Ascending aorta (tissue), 2 donors: ENCODE measurements at places on chromosomes 4 and X.

DNA sequence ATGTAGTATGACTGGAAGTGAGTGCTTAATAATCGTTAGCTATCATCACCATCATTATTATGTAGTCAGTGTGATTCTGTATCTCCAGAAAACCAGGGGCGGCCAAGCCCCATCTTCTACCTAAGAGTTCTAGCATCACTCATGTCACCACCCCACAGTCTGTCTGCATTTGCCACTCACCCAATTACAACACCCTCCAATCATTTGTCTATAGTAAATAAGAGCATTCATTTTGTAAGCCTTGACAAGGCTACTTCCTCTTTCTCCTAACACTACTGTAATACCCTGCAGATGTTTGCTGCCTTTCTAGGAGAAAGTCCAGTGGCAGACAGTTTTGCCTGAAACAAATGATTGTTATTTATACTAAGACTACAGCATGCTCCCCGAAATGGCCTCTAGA lies 15.8 kb upstream of the IL21 start:
- DNase-seq, result no peak

DNA sequence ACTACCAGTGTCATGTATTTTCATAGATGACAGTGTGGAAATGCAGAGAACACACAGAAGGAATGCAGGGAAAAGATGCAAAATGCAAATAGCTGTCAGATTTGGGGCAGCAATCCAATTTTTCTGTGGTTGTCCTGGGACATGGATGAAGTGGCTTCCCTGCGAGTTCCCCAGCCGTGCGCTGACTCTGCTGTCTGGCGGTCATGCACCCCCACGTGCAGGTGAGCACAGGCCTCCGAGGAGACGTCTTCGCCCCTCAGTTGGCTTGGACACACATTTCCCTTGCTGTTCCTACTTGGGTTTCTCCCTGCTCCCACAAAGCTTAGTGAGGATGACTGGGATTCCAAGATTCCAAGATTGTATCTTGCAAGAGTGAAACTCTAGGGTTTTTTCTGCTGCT lies 24.4 kb downstream of the BLOC1S4 start:
- no peaks in the 10 kb centered on the region for H3K4me1 ChIP-seq
- H3K4me3 ChIP-seq, result no peak overlapping the region
- H3K27me3 ChIP-seq, result no peaks in the 10 kb centered on the region
- DNase-seq, result peak; percentile 15

DNA sequence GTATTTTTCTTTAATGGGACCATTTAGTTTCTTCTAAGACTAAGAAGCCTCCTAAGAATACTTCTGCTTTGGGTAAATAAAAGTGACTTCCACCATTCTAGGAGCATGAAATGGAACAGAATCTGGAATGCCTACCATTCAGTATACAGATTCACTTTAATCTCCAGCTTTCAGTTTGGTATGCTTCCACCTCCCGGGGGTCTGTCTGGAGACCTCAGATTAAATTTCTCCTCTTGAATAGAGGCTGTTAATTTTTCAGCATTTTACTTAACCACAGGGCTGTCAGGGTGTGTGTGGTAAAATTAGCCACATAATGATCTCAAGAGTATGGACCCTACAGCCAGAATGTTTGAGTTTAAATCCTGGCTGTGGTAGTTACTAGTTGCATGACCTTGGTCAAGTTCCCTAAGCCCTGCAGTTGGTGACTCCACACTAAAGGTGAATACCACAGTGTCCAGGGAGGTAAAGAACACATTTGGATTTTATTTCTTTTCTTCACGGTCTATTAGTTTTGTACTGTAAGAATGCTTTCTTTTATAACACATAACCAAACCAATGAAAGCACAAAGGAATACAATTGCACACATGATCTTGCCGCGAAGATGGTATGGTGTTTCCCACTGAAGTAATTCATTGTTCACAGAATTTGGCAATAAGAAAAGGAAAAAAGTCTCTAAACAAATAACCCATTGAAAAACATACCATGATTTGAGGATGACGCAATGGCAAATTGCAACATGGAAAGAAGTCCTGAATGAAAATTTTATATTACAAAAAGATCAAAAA lies 37.3 kb upstream of the TRIM2 start:
- no peaks in the 10 kb centered on the region for H3K27me3 ChIP-seq
- no peak overlapping the region for H3K4me3 ChIP-seq
- no peaks in the 10 kb centered on the region for H3K36me3 ChIP-seq

- H3K36me3 ChIP-seq, result no peaks in the 10 kb centered on the region
- H3K27me3 ChIP-seq, result no peaks in the 10 kb centered on the region
- no peak for DNase-seq
- H3K4me3 ChIP-seq, result peak overlapping the region; percentile 30
Measured at GRCh38 chrX:119272882-119273419, 36.9 kb downstream of the PGRMC1 start.

- H3K27me3 ChIP-seq, result no peaks in the 10 kb centered on the region
- no peaks in the 10 kb centered on the region for H3K4me1 ChIP-seq
- no peak for DNase-seq
- no peaks in the 10 kb centered on the region for H3K36me3 ChIP-seq
Measured at GRCh38 chr4:47662975-47663374, 174.9 kb downstream of the CORIN start.

DNA sequence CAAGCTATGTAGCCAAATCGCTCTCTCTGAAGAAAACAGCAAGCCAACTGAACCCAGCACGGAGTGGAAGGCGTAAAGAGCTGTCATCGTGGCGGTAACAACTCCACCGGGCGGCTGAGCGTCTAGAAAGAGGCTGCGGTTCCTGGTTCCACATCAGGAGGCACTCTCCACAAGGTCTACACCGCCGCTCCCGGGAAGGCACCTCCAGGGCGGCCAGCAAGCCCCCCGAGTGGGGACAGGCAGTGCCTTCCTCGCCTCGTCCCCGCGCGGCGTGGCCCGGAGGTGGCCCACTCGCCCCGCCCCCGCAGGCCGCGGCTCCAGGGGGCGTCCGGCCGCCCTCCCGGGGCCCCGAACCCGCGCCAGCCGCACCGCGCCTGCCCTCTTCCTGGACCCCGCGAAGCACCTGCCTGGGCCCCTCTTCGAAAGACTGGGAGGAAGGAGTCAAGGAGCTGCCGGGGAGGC lies 755 bp downstream of the KLHL8 start:
- no peaks in the 10 kb centered on the region for H3K36me3 ChIP-seq
- H3K27ac ChIP-seq, result peak overlapping the region; percentile 81
- H3K4me1 ChIP-seq, result peaks cover 6% of the 10 kb centered on the region
- peak overlapping the region; percentile 99 for H3K4me3 ChIP-seq
- H3K27me3 ChIP-seq, result no peaks in the 10 kb centered on the region

- no peak overlapping the region for H3K4me3 ChIP-seq
- no peak for DNase-seq
- no peaks in the 10 kb centered on the region for H3K27me3 ChIP-seq
- no peaks in the 10 kb centered on the region for H3K4me1 ChIP-seq
- H3K27ac ChIP-seq, result no peak overlapping the region
Measured at GRCh38 chr4:47505147-47505546, 20.1 kb downstream of the ATP10D start.

GRCh38 chr4:124288706-124289486 lies 423.6 kb downstream of the ANKRD50 start:
- no peaks in the 10 kb centered on the region for H3K36me3 ChIP-seq
- H3K4me1 ChIP-seq, result no peaks in the 10 kb centered on the region
- no peaks in the 10 kb centered on the region for H3K27me3 ChIP-seq
- no peak overlapping the region for H3K27ac ChIP-seq
- H3K4me3 ChIP-seq, result no peak overlapping the region

DNA sequence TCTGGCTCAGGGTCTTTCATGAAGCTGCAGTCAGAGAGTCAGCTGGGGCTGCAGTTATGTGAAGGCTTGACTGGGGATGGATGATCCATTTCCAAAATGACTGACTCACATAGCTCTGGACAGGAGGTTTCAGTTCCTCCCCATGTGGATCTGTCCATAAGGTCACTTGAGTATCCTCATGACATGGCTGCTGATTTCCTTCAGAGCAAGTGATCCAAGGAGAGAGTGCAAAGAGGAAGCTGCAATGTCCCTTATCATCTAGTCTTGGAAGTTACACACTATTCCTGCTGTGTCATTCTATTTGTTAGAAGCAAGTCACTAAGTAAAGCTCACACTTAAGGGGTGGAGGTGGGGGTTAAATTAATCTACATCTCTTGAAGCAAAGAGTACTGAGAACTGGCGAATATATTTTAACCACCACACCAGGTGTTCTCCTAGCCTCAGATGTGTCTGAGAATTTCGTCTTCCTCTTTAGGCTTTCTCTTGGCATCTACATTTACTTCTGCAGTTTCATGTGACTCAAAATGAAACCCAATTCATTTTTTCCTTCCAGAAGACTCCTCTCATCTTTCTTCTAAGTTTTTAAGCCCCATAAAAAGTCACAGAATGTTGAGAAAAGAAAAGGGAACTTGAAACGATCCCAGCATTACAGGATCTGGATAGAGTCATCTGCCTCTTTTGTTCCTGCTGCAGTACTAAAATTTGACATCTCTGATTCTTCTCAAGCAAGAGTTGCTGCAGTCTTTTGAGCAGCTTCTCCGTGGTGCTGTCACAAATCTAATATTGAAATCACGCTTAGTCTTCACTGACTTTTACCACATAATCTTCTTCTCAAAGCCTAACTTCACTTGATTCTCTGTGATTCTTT lies 3.8 kb upstream of the GRPR start:
- H3K4me3 ChIP-seq, result no peak overlapping the region
- no peak for DNase-seq
- H3K27me3 ChIP-seq, result no peaks in the 10 kb centered on the region
- no peaks in the 10 kb centered on the region for H3K4me1 ChIP-seq
- H3K27ac ChIP-seq, result no peak overlapping the region

DNA sequence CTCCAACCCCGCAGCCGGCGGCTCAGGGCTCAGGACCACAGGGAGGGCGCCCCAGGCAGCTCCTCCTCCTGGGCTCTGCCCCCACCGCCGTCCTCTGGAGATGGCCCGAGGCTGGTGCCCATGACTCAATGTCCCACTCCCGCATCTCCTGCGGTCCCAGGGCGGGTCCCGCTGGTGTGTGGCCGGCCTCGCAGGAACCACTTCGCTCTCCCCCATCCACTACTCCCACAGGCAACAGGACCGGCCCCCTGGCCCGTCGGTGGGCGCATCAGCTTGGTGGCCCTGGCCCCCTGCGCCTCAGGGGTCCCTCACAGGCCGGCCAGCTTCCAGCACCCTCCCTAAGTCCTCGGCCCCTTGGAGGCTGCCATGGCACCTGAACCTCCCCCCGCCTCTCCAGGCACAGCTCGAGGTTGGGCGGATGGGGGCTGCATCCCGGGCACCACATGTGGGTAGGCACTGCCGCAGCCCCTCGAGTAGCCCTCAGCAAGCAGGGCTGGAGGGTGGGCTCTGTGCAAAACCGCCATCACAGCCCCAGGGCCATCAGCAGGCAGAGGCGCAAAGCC lies 22.8 kb upstream of the SPON2 start:
- peak; percentile 59 for DNase-seq
- peaks cover 25% of the 10 kb centered on the region for H3K4me1 ChIP-seq
- no peaks in the 10 kb centered on the region for H3K36me3 ChIP-seq
- H3K27ac ChIP-seq, result no peak overlapping the region
- H3K4me3 ChIP-seq, result peak overlapping the region; percentile 14
- no peaks in the 10 kb centered on the region for H3K27me3 ChIP-seq
